Activated CD4-positive, CD25-positive, alpha-beta regulatory T cell treated with anti-CD3 and anti-CD28 coated beads, Interleukin-2, amount 50 U/mL, for 72 hours (primary cell): ENCODE measurements at places on chromosomes 16 and 17.

DNA sequence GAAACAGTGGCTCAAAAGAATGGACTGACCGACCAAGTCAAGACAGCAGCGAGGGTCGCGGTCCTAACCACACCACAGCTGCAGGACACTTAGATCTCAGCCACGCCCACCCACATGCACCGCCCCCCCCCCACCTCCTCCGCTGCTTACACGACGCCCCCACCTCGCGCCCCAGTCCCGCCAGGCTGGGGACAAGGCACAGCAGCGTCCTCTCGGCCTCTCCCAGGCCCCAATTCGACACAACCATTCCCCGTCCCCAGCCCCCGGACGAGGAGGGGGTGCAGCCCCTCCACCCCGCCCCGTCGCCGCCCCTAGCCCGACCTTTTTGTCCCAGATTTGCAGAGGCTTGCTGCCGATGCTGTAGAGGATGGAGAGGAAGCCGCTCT, 477 bp downstream of the CFAP20 start:
- DNase-seq, result no peak

- no peak for DNase-seq
Measured at GRCh38 chr16:14486520-14487303, 143.3 kb downstream of the PARN start.

- DNase-seq, result no peak
Measured at GRCh38 chr16:23391381-23392222, 61.4 kb downstream of the COG7 start.

DNA sequence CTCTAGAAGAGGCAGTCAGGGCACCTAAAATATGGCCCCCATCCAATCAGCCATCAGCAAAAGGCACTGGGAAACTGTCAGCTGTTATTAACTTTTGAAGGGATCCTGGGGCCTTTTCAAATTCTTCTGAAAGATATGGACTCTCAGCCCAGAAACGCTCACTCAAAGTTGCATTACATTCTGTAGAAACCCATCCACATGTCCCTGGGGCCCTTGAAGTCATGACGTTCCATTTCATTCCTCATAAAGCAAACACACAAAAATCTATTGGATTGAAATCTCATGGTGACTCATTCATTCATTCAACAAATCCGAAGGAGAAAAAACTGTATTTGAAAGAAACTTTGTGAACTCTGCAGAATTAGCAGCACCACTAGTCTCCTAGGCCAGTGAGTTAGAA, 215.3 kb downstream of the C16orf95 start:
- no peak for DNase-seq

DNA sequence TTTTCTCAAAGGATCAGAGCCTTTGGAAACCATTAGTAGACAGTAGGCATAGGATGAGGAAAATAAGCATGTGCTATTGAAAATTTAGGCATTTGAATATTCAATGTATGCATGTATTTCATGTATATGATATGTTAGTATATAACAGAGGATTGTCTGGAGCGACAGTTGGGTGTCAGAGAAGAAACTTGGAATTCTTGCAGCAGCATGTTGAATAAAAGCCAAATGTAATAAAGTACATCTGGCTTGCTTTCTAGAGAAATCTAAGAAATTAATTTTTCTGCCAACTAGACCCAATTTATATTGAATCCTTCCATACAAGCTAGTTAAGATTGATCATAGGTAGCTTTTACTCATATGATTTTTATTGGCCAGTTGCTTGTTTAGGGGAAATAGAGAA, 578.8 kb downstream of the CDH11 start:
- DNase-seq, result no peak

DNA sequence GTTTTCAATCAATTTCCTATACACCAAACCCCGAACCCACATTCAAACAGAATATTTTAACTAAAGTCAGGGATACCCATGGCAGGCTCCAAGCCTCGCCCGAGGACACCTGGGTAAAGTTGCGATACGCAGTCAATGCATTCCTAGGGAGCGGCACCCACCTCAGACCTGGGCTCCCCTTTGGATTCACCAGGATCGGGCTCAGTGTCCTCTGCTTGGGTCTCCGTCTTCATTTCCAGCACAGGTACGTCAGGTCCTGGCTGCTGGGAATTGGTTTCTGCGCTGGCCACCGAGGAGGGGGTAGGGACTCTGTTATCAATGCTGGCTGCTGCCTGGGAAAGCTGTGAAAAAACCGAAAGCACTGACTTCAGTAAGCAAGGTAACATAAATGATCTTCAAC, 51.7 kb upstream of the TRAP1 start:
- DNase-seq, result no peak

GRCh38 chr16:88669980-88670379, 7.1 kb upstream of the MVD start:
- no peak for DNase-seq

- peak; percentile 50 for DNase-seq
Measured at GRCh38 chr16:12613131-12613991, 190.3 kb downstream of the CPPED1 start.

- DNase-seq, result no peak
Measured at GRCh38 chr17:61498042-61498994, 46.1 kb downstream of the TBX4 start.

GRCh38 chr17:14833201-14833785, 431.8 kb downstream of the PMP22 start:
- no peak for DNase-seq

GRCh38 chr17:27456681-27457359, 572 bp downstream of the KSR1 start:
- DNase-seq, result no peak
